Activated T-helper 17 cell treated with anti-CD3 and anti-CD28 coated beads, Interleukin-2, amount 50 U/mL, for 72 hours (primary cell): ENCODE measurements at places on chromosomes 4 and X. TPM values are rescaled to one million over a fixed set of nuclear protein-coding genes. Genes with fewer than 3 reads are reported as not detected.
A peak's percentile ranks its signal among the peaks of the same experiment; 100 is the strongest.

DNA sequence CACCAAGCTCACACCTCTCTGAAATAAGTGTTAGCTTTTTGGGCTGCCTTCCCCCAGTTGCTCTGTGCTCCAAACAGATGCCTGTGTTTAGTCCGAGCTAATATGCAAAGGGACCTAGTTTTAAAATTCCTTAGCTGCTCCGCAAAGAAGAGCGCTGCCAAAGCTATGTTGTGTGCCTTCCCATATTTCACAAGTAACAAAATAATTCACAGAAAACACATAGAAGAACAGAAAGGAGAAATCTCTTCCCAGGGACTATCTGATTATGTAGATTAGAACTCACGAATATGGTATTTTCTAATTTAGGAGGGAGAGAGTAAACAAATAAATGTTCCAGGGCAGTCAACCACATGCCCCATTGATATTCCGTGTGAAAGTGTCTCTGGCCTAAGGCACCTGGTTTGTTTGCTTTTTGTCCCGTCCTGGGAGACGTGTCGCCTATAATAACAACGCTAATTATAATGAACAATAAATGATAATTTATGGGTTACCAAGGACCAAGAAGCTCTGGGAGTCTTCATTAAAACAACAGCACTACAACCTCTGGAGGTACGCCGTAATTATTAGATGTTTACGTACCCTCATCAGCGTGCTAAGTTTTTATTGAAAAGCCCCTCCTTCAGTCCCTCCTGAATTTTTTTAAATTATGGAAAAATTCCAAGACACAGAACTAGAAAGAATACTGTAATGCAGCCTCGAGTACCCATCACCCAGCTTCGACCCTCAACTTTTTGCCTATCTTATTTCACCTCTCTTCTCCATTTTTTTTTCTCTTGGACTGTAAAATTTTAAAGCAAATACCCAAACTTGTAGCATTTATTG is 1.2 kb upstream of the CCNG2 start:
- peaks cover 5% of the 10 kb centered on the region for H3K4me1 ChIP-seq
- H3K27me3 ChIP-seq, result no peaks in the 10 kb centered on the region

DNA sequence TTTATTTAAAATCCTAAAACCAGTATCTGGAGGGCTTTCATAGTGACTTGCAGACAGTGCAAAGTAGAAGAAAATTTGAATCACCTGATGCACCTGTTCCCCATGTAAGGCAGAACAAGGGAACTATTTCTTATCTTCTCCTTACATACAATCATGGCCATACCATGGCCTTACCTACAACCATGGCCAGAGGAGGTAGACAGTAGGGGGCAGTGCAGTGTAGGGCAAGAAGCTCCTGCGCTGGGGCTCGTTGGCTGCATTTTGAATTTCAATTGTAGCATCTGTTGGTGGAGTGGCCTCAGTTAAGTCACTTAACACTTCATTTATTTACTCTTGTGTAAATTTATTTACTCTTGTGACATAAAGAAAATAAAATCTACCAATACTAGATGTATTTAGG is 33.0 kb downstream of the GALNTL6 start:
- no peaks in the 10 kb centered on the region for H3K4me1 ChIP-seq
- no peaks in the 10 kb centered on the region for H3K36me3 ChIP-seq
- H3K27ac ChIP-seq, result no peak overlapping the region
- H3K27me3 ChIP-seq, result no peaks in the 10 kb centered on the region
- no peak overlapping the region for H3K4me3 ChIP-seq
- ATAC-seq, result no peak

GRCh38 chr4:121155893-121156292 is 8.2 kb downstream of the TNIP3 start:
- ATAC-seq, result no peak
- peak overlapping the region; percentile 81 for H3K4me3 ChIP-seq
- H3K27ac ChIP-seq, result no peak overlapping the region
- peaks cover 55% of the 10 kb centered on the region for H3K36me3 ChIP-seq

DNA sequence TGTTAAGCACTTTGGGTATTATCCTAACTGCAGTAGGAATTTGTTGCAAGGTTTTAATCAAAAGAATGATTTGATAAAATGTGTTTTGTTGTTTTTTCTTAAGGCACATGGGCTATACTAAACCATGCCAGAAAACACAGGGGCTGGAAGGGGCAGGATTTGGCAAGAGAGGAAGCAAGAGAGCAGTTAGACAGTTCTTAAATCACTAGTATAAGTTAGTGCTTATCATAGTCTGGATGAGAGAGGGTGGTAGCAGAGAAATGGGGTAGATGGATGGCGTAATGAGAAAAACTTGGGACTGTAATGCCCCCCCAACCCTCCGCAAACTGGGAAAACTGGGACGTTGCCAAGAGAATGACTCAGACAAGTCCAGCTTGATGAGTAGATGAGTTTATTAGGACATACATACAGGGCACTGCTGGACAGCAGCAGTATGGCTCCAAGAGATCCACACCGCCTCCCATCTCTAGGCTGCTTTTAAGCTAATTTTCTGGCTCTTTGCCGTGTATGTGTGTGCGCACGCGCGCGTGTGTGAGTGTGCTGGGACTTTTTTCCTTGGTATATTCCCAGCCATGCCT is 151.5 kb downstream of the PDLIM5 start:
- H3K36me3 ChIP-seq, result no peaks in the 10 kb centered on the region
- no peak for ATAC-seq
- H3K4me3 ChIP-seq, result no peak overlapping the region

DNA sequence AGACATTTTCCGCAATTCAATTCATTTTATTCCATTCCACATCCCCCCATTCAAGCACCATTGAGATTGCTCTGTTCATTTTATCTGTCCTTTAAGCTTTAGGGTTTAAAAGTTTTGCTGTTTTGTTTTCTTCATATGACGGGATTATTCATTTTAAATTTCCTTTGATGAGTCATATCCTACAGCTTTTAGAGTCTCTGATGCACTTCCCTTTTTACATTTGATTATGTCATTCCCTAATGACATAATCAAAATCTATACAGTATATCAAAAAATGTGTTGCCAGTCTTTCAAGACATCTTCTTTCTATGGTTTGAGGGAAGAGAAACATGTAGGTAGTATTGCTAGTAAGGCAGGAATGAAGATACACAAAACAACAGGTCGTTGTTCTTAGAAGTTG is 456.3 kb downstream of the PDGFC start:
- ATAC-seq, result no peak
- H3K4me1 ChIP-seq, result no peaks in the 10 kb centered on the region
- H3K4me3 ChIP-seq, result no peak overlapping the region
- no peak overlapping the region for H3K27ac ChIP-seq
- H3K27me3 ChIP-seq, result no peaks in the 10 kb centered on the region

- no peak for ATAC-seq
- peaks cover 6% of the 10 kb centered on the region for H3K4me1 ChIP-seq
Measured at GRCh38 chr4:1172971-1173757, 781 bp upstream of the SPON2 start.

GRCh38 chrX:72080150-72080549 is 51.6 kb downstream of the RTL5 start:
- no peak for ATAC-seq
- no peaks in the 10 kb centered on the region for H3K4me1 ChIP-seq
- no peaks in the 10 kb centered on the region for H3K27me3 ChIP-seq
- H3K36me3 ChIP-seq, result no peaks in the 10 kb centered on the region
- no peak overlapping the region for H3K27ac ChIP-seq

DNA sequence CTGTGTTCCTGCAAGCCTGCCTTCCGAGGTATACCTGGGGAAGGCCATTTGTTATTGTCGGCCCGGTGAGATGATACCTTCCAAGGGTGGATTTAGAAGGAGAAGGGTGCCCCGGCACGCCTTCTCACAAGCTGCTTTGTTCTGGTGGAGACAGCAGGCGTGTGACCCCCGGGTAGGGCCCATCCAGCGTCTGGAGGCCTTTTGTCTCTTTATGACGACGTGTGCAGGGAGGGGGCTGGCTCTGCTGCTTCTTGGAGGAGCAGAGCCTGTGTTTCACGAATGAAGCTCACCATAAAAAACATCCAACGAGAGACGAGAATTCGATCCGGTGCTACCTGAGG is 45.3 kb downstream of the SHOX start:
- no peak overlapping the region for H3K4me3 ChIP-seq
- H3K4me1 ChIP-seq, result no peaks in the 10 kb centered on the region
- no peaks in the 10 kb centered on the region for H3K36me3 ChIP-seq
- H3K27ac ChIP-seq, result no peak overlapping the region
- ATAC-seq, result no peak
- H3K27me3 ChIP-seq, result peaks cover 5% of the 10 kb centered on the region

DNA sequence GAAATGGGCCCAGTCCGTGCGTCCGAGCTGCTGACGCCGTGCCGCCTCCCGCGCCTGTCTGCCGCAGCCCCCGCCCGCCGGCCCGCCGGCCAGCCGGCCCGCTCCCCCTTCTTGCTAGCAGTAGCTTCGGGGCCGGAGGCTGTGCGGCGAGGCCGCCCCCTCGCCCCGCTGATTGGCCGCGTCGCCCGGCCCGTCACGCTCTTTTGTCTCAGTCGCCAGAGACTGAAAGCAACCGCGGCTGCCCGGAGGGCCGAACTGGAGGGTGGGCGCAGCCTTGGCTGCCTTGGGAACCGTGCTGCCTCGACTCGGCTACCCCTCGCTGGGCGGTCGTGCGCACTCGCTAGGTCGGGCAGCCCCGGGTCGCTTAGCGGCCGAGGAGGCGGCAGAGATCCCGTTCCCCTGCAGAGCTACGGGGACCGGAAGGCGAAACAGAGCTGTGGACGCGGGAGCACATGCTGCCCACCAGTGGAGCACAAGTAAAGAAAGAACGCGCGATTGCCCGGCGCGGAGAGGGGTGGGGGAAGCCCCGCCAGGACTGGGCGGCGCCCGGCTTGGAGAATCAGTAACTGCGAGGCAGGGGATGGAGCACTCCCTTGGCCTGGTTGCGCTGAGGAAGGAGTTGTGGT is at the start of gene ZCCHC18:
ZCCHC18 (plus strand) TSS at position 198 of the 626 bp plus-strand sequence. CDS start 1,589 bp downstream, outside the sequence.
- H3K27ac ChIP-seq, result peak within 1 kb of the TSS; percentile 41
- no peaks in the 10 kb centered on the region for H3K36me3 ChIP-seq
- H3K27me3 ChIP-seq, result no peaks in the 10 kb centered on the region
- ATAC-seq, result peak; percentile 70
- H3K4me1 ChIP-seq, result peaks cover 7% of the 10 kb centered on the region

DNA sequence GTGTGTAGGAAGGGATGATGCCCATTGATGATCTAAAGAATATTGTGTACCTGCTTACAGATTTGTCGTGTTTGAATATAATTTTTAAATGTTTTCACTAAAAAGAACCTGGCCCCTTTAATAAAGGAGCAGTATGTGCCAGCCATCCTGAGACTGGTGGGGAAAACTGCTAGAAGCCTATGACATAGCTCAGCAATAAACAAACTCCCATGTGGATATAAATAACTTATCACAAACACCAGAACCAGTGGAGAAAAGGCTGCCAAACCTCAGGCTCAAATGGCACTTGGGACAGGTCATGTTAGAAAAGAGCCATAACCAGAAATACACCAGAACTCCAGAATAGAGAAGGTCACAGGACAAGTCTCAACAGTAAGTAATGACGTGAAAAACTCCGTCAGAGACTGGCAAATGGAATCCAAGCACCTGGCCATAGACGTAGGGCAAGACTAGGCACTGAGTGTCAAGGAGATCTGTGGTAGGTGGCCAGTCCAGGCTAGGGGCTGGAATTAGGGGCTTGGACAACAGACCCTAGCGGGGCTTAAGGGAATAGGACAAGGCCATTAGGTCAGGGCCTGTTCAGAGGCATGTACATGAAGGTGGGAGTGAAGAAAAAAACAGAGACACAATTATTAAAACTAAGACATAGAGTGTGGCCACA is 11.7 kb upstream of the QRFPR start:
- peaks cover 7% of the 10 kb centered on the region for H3K27me3 ChIP-seq
- H3K36me3 ChIP-seq, result no peaks in the 10 kb centered on the region
- H3K4me3 ChIP-seq, result no peak overlapping the region
- no peaks in the 10 kb centered on the region for H3K4me1 ChIP-seq
- H3K27ac ChIP-seq, result no peak overlapping the region
- no peak for ATAC-seq

DNA sequence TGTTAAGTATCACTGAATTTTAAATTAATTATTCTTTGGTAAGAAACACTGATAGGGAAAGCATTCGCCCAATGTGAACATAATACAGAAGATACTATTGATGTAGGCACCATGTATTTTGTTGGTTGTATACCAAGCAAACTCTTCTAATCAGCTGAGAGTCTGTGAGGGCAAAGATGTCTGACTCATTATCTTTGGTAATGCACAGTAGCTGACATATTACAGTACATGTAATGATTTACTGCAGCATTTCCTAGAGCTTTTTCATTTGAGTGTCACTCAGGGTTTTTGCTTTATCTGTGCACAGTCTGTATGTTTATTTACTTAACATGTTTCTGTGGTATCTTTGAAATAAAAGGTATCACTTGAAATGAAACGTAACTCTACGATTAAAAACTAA is 49.2 kb downstream of the CENPVL3 start:
- H3K4me3 ChIP-seq, result no peak overlapping the region
- no peak for ATAC-seq
- no peaks in the 10 kb centered on the region for H3K27me3 ChIP-seq
- no peaks in the 10 kb centered on the region for H3K4me1 ChIP-seq
- no peak overlapping the region for H3K27ac ChIP-seq

DNA sequence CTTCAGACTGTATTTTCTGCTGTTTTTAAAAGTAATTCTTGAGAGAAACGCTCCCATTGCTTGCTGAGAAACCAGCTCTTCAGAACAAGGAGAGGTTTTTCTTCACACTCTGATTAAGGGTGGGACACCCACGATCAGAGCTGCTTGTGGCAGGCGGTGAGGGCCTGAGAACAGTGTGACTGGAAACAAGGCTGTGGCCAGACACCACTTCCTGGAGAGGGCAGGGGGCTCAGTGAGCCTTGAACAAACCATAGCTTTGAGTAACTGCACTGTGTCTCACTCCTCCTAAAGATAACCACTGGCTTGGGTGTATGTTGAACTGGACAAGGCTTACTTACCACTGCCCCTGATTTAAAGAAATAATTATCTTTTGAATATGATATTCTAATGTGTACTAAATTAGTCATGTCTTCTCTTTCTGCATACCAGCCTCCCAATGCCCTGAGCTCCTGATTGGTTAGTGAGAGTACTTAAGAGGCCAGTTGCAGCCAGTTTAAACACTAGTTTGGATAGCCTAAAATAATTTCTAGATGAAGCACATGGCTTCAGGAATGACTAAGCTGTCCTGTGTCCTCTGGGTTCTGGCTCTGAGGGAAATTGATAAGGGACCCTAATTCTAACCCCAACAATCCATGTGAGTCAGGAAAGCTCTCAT is 3.7 kb upstream of the GPR82 start:
- peak overlapping the region; percentile 50 for H3K27ac ChIP-seq
- peak overlapping the region; percentile 40 for H3K4me3 ChIP-seq
- peak; percentile 79 for ATAC-seq
- H3K4me1 ChIP-seq, result peaks cover 26% of the 10 kb centered on the region

- H3K27me3 ChIP-seq, result peaks cover 32% of the 10 kb centered on the region
- no peaks in the 10 kb centered on the region for H3K36me3 ChIP-seq
- H3K4me1 ChIP-seq, result peaks cover 6% of the 10 kb centered on the region
- H3K4me3 ChIP-seq, result no peak overlapping the region
- no peak for ATAC-seq
Measured at GRCh38 chr4:3720466-3720865, 45.7 kb upstream of the ADRA2C start.

- H3K27ac ChIP-seq, result no peak overlapping the region
- H3K4me3 ChIP-seq, result peak overlapping the region; percentile 50
- peaks cover 43% of the 10 kb centered on the region for H3K27me3 ChIP-seq
- no peaks in the 10 kb centered on the region for H3K4me1 ChIP-seq
- peak; percentile 21 for ATAC-seq
Measured at GRCh38 chr4:127622921-127623796, 9.6 kb upstream of the INTU start.

CBR4 gene
- total RNA-seq, result 18.0 TPM

TCEAL7 gene
- total RNA-seq, result not detected

CENPC gene
- total RNA-seq, result 64.9 TPM

SPATA4 gene
- not detected for total RNA-seq

VMA21 gene
- 26.2 TPM for total RNA-seq

BTC gene
- total RNA-seq, result not detected
